CD4-positive, alpha-beta T cell treated with Interferon alpha-2 for 1 hour (primary cell): ENCODE measurements at places on chromosomes 7 and 10.

GRCh38 chr10:28807760-28808613 is 130.7 kb downstream of the BAMBI start:
- no peak for DNase-seq

- DNase-seq = peak; percentile 27
These were observed 886 bp downstream of the NSUN6 start for GRCh38 chr10:18650404-18650997.

DNA sequence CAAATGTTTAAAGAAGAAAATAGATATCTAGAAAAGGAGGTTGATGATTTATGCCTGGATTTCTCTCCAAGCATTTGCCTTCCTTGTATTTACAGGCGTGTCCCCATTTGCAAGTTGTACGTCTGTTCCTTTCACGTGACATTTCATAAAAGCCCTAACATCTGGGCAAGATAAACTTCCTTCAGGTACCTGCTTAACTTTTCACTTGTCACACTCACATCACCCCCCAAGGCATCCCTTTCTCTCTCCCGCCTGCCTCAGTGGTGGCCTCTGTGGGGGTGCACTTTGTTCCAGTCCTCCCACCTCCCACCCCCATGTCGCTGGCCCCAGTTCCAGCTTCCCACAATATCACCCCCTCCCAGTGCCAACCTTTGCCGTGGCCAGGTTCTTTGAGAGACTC is 6.7 kb downstream of the TWIST1 start:
- DNase-seq = no peak

DNA sequence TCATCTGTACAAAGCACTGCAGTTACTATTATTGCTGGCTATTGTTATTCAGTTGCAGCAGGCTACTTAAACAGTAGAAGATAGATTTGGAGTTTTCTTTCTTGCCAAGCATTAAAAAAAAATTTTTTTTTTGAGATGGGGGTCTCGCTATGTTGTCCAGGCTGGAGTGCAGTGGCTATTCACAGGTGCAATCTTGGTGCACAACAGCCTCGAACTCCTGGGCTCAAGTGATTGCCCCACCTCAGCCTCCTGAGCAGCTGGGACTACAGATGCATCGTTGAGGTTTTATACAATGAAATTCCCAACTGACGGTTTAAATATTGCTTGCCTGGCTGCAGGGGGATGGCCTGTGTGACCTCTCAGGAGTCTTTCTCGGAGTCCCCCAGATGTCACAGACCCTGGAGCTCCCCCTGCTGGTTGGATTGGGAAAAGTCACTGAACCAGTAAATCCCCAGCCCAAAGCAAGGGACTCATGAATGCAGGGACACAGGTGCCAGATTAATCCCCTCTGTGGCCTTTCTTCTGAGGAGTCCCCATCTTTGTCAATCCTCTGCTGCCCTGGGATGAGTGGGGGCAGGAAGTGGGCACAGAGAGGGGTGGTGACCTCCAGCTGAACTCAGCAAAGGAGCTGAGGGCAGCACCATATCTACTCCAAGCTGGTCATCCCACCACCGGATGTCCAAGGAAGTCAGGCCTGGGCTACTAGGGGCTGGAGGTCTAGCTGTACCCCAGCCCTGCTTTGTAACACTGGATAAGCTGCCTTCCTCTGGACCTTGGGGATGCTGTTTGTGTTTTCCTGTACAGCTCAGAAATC is 149.6 kb downstream of the C10orf105 start:
- DNase-seq = peak; percentile 77

DNA sequence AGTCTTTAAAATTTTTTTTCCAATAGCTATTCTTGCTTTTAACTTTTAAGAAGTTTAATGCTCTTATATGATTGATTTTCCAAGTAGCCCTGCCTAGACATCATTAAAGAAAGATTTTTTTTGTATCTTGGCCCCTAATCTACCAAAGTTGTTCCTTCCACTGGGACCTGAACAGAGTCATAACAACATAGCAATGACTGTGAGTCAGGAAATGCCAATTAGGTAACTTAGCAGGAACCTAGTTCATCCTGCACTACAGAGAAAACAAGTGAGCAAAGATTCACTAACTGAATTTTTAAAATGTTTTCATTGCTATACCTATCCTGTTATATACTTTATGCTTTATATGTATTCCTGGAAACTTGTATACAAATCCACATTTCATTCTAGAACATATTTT is 284.7 kb downstream of the BICC1 start:
- no peak for DNase-seq

DNA sequence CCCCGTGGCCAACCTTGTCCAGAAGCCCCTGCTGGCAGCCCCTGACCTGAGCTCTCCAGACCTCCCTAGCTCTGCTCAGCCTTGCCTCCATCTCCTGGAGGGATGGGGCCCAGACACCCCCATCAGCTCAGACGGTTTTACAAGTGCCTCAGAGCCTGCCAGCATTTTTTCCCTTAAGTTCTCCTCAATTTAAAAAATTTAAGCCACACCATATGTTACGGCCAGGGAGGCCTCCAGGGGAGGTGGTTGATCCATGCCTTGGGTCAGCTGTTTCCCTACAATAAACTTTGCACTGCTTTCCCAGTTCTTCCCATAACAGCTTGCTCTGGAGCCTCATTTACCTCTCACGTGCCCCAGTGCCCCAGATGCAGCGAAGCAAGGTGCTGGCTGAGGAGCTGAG is 143.5 kb downstream of the RGS10 start:
- DNase-seq = no peak

GRCh38 chr7:133253519-133253875 is 619 bp downstream of the EXOC4 start:
- peak; percentile 1 for DNase-seq

- no peak for DNase-seq
These were observed 43.6 kb downstream of the MKX start for GRCh38 chr10:27701938-27702537.

DNA sequence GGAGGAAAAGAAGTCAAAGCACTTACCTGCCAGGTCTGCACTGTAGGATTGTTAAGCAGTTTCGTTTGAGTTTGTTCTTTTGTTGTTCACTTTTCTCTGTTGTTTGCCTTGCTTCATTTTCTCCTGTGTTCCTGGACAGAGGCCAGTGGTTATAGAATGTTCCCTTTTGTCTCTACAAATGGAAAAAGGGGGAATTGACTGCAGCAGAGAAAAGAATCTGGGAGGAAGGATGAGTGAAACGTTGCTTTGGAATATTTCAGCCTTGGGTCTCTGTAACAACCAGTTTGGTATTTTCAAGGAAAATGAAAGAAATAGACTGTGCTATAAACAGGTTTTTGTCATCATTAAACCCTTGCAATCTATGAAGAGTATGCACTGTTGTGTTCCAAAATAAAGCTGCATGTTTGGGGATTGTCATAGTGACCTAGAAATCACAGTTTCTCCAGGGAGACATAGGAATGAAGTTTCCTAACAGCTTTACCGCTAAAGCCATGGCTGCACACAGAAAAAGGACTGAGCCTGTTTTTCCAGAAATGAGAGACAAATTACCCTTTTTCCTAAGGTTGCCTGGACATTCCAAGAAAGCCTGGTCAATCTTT is 60.8 kb upstream of the HABP2 start:
- DNase-seq = no peak

DNA sequence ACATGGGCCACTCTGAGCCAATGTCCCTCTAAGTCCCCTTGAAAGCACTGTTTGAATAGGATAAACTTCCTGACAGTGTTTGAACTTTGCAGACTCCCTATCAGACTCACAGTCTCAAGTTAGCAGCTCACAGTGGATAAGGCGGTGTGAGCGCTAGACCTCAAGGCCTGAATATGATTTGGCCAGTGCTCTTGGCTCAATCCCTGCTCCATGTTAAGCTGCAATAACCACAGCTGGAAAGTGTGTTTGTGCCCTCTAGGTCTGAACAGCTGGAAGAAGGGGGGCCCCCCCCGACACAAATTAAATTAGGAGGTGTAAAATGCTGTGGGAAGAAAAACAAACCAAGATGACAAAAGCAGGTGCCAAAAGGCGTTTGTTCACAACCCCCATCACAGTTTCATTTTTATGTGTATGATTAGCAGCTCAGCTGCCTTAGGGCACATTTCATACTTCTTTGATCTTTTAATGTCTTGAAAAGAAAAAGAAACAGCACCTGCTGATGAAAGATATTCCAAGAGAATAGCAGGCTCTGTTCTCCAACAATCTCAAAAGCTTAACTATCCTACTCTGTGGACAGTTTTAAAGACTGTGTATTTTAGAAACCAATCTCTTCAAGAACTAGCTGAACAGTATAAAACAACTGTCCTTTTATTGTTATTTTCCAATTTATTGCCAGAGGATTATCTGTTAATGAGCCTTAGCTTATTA is 167.6 kb downstream of the SNX13 start:
- DNase-seq = no peak

GRCh38 chr10:90872648-90873020 is 860 bp downstream of the RPP30 start:
- no peak for DNase-seq

- peak; percentile 54 for DNase-seq
These were observed 48.5 kb upstream of the OSBPL3 start for GRCh38 chr7:25028370-25029021.

GRCh38 chr10:126420567-126421300 is 32.5 kb upstream of the ADAM12 start:
- no peak for DNase-seq

- DNase-seq = no peak
These were observed 468.8 kb upstream of the AUTS2 start for GRCh38 chr7:69129524-69129923.

GRCh38 chr10:93266858-93267257 is 193.2 kb downstream of the CYP26A1 start:
- DNase-seq = no peak

GRCh38 chr7:102261451-102261850 is 25.2 kb upstream of the SH2B2 start:
- DNase-seq = no peak

GRCh38 chr7:94621120-94621519 is 34.8 kb downstream of the SGCE start:
- DNase-seq = no peak

DNA sequence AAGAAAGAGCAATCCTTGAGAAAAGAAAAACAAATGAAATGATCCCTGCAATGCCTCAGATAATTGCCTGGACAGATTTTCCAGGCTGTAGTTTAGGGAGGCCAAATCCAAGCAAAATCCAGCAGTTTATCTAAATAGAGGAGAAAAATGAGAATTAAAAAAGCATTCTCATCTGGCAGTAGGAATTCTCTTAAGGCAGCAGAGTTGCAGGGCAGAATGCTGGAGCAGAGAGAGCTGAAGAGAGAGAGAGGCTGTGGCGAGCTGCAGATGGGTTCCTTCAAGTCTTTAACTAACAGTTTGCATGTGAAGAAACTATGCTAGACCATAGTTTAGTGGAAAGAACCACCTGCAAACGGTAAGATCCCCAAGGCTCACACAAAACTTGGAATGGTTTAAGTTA is 6.0 kb upstream of the LIPA start:
- no peak for DNase-seq

GRCh38 chr10:74084955-74085354 is 65.7 kb downstream of the AP3M1 start:
- DNase-seq = no peak

- DNase-seq = no peak
These were observed 69.9 kb downstream of the TMEM106B start for GRCh38 chr7:12281038-12281437.
